Natural killer cell treated with Interleukin-12 subunit alpha and Interleukin-12 subunit beta and Interleukin-15 and Interleukin-18, amount 100 ng/mL, for 72 hours (primary cell): ENCODE measurements at places on chromosomes 7 and 10. TPM values are rescaled to one million over a fixed set of nuclear protein-coding genes. Genes with fewer than 3 reads are reported as not detected.

- no peak overlapping the region for H3K4me3 ChIP-seq
- H3K27ac ChIP-seq = no peak overlapping the region
- no peaks in the 10 kb centered on the region for H3K27me3 ChIP-seq
Measured at GRCh38 chr10:75356484-75356883, 45.1 kb downstream of the ZNF503 start.

Gene CLIP2
- total RNA-seq = 17.0 TPM

GRCh38 chr7:102916881-102917280, 4.1 kb downstream of the LRRC17 start:
- no peak for DNase-seq
- no peak overlapping the region for H3K4me3 ChIP-seq
- no peaks in the 10 kb centered on the region for H3K36me3 ChIP-seq
- H3K4me1 ChIP-seq = no peaks in the 10 kb centered on the region
- no peak overlapping the region for H3K27ac ChIP-seq

DNA sequence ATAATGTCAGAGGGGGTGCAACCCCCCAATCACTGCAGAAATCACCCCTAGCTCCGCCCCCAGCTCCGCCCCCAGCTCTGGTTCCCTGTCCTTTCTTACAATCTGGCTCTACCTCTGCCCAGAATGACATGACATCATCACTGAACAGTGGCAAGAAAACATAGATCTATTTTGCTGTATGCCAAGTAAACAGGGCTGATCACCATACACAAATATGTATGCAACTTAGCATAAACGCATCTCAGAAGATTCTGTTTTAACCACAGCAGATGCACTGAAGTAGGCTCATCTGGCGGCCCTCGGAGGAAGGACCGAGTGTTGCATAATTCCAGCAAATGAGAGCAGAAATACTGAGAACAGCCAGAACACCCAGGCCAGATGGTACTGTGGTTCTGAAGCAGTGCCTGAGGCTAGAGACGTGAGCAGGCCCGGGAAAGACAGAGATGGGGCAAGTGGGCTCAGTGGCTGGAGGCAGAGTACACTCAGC, 293.3 kb upstream of the KLF14 start:
- peak overlapping the region; percentile 100 for H3K27ac ChIP-seq

GRCh38 chr10:62502995-62503613, 128.9 kb downstream of the ZNF365 start:
- no peak for DNase-seq
- H3K4me3 ChIP-seq = no peak overlapping the region
- no peak overlapping the region for H3K27ac ChIP-seq

Gene AGAP9
- 5.1 TPM for total RNA-seq

DNA sequence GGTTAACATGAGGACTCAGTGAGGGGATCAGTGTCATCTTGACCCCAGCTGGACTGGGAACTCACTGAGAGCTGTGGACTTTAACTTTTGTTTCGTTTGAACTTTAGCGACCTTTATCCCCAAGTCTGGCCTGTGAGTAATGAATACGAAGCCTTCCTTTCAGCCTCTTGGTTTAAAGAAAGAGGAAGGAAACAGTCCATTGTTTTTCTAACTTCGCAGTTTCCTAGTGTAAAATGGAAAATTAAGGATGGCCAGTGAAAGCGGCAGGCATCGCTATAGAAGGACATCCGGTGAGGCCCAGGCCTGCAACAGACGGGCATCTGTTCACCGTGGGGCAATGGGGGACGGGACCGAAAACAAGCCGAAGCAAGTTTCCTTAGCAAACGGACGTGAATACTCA, 44.1 kb upstream of the ADO start:
- H3K36me3 ChIP-seq = no peaks in the 10 kb centered on the region
- peaks cover 12% of the 10 kb centered on the region for H3K4me1 ChIP-seq
- no peak for DNase-seq
- H3K27me3 ChIP-seq = no peaks in the 10 kb centered on the region
- H3K4me3 ChIP-seq = no peak overlapping the region

GRCh38 chr10:7563770-7564169, 103.0 kb downstream of the ITIH5 start:
- H3K4me3 ChIP-seq = no peak overlapping the region
- no peak for DNase-seq
- H3K36me3 ChIP-seq = no peaks in the 10 kb centered on the region

Gene RBP3
- not detected for total RNA-seq

Gene SPDYE6
- not detected for total RNA-seq

GRCh38 chr10:15808204-15808797, 52.0 kb downstream of the MINDY3 start:
- no peaks in the 10 kb centered on the region for H3K27me3 ChIP-seq
- peaks cover 9% of the 10 kb centered on the region for H3K4me1 ChIP-seq
- peaks cover 4% of the 10 kb centered on the region for H3K36me3 ChIP-seq
- H3K4me3 ChIP-seq = no peak overlapping the region
- no peak overlapping the region for H3K27ac ChIP-seq
- DNase-seq = no peak

GRCh38 chr10:44925224-44925623, 14.1 kb downstream of the TMEM72 start:
- DNase-seq = no peak
- no peaks in the 10 kb centered on the region for H3K36me3 ChIP-seq
- H3K27ac ChIP-seq = no peak overlapping the region

DNA sequence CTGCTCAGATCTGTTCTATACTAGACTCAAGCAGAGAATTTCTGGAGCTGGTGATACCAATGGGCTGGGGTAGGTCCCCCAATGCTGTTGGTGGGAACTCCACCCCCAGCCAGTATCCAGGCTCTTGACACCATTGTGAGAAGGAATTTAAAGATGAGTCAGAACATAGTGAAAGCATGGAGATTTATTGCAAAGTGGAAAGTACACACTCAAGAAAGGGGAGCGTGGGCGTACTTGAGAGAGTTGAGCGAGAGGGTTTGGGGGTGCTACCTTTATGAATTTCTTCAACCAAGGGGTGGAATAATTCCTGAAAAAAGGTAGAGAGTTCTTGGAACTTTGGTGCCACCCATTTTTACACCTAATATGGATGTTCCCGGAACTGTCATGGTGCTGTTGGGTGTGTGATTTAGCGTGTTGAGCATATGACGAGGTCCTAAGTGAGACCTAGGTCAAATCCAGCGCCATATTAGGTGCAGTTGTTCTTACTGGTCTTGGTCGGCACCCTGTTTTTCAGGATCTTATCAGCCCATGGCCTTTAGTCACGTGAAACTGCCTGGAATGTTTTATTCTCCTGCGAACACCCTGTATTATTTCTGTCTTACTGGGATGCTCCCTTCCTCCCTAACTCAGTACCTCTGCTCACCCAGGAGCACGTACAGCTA, 122.0 kb upstream of the AHR start:
- H3K27ac ChIP-seq = no peak overlapping the region
- H3K4me3 ChIP-seq = no peak overlapping the region
- no peaks in the 10 kb centered on the region for H3K4me1 ChIP-seq
- no peaks in the 10 kb centered on the region for H3K36me3 ChIP-seq
- no peak for DNase-seq

Gene NOD1
- total RNA-seq = 11.6 TPM

DNA sequence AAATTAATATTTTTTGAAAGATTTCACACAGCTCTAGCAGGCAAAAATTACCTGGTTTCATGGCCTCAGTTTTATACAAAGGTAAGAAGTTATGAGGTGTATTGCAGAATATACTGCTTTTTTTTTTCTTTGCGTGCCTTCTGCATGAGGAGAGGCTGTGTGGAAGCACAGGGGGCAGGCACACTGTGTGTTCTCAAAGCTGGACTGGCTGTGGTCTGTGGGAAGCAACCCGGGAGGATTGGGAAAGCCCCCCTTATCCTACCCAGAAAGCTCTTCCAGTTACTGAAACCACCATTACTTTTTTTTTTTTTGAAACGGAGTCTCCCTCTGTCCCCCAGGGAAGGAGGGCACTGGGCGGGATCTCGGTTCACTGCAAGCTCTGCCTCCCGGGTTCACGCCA, 25.0 kb downstream of the ADARB2 start:
- no peak for DNase-seq
- no peak overlapping the region for H3K27ac ChIP-seq
- H3K36me3 ChIP-seq = no peaks in the 10 kb centered on the region
- H3K4me3 ChIP-seq = no peak overlapping the region

Gene CDNF
- 0.48 TPM for total RNA-seq

GRCh38 chr10:104252368-104252767, 2.3 kb upstream of the GSTO1 start:
- no peak for DNase-seq
- peak overlapping the region; percentile 98 for H3K27ac ChIP-seq
- H3K4me3 ChIP-seq = no peak overlapping the region
- peaks cover 36% of the 10 kb centered on the region for H3K4me1 ChIP-seq
- peaks cover 5% of the 10 kb centered on the region for H3K36me3 ChIP-seq
